ENCODE measurements at places on chromosomes 2 and 18. TPM values are rescaled to one million over a fixed set of nuclear protein-coding genes. Genes with fewer than 3 reads are reported as not detected.

- DNase-seq, result no peak
These were observed 31.1 kb downstream of the HDAC4 start for GRCh38 chr2:239369631-239370161.

The DLGAP1 gene
- total RNA-seq, result 3.3 TPM

DNA sequence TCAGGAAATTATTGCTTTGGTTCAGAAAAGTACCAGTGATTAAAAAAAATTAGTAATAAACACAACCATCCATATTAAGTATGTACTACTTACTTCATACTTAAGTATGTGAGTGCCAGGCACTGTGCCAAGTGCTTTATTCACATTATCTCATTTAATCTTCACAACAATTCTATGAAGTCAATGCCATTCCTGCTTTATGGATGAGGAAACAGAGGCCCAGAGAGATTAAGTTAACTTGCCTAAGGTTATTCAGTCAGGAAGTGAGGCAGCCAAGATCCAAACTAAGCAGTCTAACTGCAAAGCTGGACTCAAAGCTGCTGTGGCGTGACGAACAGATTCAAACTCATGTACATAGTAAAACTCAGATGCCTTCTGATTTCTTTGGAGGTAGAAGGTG, 22.3 kb downstream of the DTNB start:
- DNase-seq, result no peak

- DNase-seq, result no peak
These were observed 43.4 kb downstream of the ITGB6 start for GRCh38 chr2:160156665-160157064.

DNA sequence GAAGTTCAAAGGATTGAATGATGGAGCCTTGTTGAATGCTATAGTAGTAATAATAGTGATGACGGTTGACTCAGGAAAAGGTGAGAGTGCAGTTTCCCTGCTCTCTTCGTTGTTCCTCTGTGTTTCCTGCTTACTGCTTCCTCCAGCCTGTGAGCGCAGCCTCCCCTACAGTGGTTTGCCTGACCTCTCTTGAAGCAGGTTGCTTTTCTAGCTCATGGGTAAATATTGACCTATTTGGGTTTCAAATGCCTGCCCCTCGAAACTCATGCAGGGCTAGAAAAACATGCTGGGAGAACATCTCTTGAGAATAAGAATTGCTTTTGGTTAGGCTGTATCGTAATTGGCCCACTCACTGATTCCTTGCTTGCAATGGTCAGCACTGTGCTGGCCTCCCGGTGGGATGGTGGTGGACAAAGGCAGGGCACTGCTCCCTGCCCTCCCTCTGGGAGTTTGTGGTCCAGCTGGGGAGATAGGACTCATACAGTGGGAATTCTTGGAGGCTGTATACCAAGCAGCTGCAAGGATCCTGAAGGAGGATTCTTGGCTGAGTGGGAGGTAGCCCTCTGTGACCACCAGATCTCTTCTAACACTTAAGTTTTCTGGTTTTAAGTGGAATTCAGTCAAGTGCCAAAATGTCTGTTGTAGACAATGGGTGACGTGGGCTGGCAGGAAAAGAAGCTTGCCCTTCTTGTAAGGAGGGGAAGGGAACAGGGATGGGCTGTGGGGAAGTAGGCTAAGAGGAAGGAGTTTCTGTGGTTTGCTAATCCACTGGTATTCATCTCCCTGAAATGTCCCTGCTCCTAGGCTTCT, 5.4 kb upstream of the RNF181 start:
- DNase-seq, result no peak
